Naive thymus-derived CD8-positive, alpha-beta T cell (primary cell): ENCODE measurements at places on chromosomes 7 and 10.
A peak's percentile ranks its signal among the peaks of the same experiment; 100 is the strongest.

- no peak for DNase-seq
Observed at GRCh38 chr10:4602764-4603491, 223.1 kb upstream of the AKR1E2 start.

DNA sequence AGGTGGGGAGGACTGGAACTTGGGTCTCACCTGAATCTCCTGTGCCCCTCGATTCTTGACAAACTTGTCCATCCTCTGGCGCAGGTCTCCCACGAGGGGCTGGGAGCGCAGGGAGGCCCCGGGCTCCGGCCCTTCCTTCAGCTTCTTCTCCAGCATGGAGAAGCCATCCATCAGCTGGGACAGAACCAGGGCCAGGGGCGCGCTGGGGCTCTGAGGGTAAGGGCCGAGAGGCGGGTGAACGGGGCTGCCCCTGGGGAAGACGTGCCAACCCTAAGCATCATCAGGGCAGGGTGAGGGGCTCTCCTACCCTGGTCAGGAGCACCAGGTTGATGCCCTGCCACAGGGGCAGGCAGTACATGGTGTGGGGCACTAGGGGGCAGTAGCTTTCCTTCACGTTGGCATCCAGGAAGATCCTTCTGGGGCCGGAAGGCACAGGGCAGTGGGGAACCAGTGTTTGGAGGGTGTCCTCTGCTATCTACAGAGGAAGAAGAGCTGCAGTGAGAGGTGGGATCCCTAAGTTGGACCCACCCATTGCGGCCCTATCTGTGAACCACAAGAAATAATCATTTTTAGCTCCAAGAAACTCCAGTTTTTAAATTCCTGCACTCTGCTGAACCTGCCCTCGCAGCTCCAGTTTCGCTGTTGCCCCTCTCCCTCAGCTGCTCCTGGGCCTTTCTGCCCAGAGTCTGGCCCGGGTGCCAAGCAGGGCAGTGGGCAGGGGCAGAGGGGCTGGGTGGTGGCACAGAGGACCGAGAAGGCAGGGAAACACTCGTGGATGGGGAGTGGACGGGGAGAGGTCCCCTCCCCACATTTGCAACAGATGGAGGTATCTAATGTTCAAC, 10.8 kb upstream of the PYROXD2 start:
- no peak for DNase-seq

DNA sequence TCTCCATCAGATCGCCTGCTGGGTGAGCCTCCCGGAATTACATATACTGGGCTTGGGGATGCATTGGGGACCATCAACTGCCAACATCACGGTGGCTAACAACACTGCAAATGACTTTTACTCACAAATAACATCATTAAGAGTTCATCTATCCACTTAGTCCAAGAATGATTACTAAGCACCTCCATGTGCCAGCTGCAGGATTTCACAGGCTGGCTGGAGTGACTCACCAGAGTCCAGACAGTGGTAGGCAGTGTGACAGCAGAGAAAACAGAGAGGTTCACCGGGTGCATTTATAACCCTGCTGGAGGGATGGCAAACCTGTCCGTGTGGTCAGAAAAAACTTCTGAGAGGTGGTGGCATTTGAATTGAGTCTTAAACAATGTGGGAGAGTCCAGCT, 3.2 kb upstream of the IGFBP3 start:
- DNase-seq: no peak

DNA sequence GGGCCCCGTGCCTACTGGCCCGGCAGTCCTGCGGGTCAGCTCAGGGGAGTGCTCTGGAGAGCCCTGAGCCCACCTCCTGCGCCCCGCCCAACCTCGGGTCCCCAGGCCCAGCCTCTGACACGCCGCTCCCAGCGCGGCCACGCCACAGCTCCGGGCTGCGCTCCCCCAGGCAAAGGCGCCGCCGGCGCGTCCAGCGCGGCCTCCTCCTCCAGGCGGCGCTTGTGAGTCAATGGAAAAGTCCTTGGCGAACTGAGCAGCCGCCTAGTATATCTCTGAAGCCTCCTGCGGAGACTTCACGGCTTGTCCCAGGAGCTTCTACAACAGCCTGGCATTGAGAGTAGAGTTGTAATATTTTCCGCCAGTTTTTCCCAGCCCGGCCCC, 29.5 kb upstream of the BMS1 start:
- DNase-seq: peak; percentile 46

GRCh38 chr10:133042061-133042460, 45.7 kb upstream of the ADGRA1 start:
- DNase-seq: no peak

DNA sequence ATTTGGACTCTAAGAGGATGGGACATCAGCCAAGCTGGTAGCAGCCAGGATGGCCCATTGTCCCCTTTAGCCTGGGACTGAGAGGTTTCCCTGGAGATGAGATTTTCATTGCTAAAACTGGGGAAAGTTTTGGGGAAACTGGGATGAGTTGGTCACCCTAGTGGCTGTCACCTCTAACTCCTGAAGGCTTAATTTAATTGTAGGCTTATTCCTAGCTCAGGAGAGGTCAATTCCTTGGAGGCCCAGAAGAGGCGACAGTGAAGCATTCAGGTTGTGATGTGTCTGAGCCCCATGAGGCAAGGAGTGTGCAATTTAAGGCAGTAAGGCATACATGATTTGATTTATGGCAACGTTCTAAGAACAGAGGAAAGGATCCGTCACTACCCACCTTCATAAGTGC, 24.9 kb upstream of the JAZF1 start:
- no peak for DNase-seq

GRCh38 chr10:35090162-35090954, at the start of gene CUL2:
Gene CUL2, minus strand, starts transcription at chr10:35090341. Its CDS starts 19,024 bp downstream, at chr10:35071317.
- peak; percentile 83 for DNase-seq

- DNase-seq: no peak
Observed at GRCh38 chr7:87021285-87021684, 38.2 kb downstream of the ELAPOR2 start.

DNA sequence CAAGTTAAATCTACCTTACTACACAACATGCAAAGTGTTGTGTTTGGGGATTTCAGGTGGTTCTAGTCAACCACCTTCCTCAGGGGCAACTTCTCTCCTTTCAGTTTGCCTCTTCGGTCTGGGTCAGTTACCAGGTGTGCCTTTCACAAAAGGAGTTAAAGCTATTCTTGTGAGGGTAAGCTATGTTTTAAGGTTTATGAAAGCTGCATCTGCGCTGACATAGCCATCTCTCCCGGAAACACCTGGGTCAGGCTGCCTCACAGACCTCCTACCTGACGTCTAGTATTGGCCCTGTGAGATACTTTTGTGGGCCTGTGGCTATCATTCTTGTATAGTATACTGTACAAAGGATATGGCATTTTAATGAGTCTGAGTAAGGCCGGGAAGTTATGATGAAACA, 67.7 kb upstream of the ITGA8 start:
- DNase-seq: no peak

DNA sequence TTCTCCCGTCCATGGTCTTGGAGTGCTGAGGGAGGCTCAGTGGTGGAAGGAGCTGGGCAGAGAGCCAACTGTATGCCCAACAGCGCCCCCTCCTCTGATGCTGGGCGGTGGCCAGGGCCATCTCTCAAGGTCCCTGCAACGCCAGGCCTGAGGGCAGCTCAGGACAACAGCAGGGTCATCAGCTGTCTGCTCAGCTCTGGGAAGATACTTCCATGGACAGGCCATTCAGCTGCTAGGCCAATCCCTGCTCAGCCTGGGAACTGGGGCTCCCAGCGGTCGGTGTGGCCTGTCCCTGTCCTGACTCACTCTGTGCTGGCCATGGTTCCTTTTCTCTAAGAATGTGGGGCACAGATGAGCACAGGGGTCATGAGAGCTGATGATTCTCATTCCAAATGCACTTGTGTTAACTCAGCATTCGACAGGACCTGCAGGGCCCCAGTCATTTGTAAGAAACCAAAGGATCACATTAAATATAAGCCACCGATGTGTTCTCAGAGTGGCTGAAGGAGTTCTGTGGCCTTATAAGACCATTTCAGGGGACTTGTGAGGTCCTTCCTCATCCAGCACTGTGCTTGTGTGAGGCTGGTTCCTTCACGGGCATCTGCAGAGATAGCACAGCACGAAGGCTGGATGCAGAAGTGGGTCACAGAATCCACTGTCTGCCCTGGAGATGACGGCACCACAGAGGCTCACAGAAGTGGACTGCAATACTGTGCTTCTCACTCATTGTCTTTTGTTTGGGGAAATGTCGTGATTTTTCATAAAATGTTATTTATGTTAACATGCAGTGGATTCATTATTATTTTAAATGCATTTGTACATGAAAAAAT, 73.0 kb downstream of the ADCY1 start:
- no peak for DNase-seq

GRCh38 chr10:24039897-24040296, 169.0 kb upstream of the KIAA1217 start:
- DNase-seq: no peak

DNA sequence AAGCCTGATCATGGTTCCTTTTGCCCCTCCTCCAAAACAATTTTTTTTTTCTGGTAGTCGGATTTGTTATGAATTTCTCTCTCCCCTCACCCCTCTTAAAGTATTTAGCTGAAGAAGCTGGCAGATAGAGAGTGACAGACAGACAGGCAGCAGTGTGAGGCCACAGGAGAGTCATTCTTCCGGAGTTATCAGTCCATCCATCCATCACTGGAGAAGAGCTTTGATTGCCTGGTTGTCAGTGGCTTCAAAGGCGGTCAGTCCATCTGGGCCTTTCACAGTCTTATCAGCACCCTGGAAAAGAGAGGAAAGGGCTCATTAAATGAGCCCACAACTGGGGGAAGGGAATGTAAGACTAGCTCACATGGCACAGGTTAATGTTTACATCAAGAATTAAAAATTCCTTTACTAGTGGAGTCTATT, 47.4 kb downstream of the MTPN start:
- no peak for DNase-seq

GRCh38 chr10:104250371-104250770, 4.3 kb upstream of the GSTO1 start:
- DNase-seq: no peak

DNA sequence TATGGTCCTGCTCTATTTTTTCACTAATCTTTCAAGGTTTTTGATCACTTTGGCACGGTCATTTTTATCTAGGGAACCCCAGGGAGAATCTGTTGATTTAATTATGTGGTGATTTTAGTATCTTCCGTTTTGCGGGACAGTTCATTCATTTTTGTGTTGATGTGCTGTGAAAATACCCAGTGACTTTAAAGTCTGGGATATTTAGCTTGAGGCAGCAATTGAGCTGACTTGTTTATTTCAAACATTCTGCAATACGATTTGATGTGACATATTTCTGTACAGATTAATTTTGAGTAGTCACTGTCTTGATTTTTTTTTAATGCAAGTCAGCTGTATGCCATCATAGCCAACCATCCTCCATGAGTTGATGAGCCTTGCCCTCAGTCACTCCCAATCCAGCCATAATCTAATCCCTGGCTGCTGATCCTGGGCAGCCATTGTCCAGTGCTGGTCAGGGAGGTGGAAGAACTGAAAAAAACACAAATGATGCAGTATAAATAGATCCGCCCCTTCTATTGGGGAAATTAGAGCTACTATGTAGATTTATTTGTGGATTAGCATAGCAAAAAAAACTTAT, 183.4 kb downstream of the CCSER2 start:
- no peak for DNase-seq

- no peak for DNase-seq
Observed at GRCh38 chr10:8921568-8921967, 867.1 kb downstream of the GATA3 start.

GRCh38 chr10:92208157-92208720, 82.6 kb downstream of the CPEB3 start:
- no peak for DNase-seq

DNA sequence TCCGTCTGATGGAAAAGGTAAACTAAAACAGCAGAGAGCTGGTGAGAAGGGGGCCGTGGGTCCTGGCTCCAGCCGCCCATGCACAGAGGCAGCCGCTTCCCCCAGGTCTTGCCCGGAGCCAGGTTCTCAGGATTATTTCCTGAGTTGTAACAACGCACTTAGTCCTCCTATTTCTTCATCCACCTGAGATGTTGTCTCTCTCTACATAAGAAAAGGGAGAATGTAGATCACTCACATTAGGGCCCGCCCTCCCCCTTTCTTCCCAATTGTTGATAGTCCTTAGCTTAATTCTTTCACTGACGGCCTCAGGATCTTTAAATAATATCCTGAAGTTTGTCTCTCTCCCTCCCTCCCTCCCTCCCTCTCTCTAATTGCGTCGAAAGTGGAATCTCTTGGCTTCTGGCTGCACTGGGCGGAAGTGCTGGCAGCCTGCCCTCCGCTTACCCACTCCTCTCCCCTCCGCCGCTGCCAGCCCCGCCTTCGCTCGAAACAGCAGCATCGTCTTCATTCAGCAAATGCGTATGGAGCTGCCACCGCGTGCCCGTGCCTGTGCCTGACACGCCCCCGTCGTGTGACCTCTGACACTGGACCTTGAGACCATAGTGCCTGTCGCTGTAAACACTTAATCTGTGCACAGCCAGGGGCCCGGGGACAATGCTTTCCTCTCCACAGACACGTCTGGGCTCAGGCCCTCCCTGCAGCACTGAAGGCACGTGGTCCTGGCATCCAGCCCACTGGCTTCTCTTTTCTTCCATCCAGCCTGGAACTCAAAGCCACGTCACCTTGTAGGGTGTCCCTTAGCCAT, 174.5 kb upstream of the PPP2R2D start:
- DNase-seq: no peak

DNA sequence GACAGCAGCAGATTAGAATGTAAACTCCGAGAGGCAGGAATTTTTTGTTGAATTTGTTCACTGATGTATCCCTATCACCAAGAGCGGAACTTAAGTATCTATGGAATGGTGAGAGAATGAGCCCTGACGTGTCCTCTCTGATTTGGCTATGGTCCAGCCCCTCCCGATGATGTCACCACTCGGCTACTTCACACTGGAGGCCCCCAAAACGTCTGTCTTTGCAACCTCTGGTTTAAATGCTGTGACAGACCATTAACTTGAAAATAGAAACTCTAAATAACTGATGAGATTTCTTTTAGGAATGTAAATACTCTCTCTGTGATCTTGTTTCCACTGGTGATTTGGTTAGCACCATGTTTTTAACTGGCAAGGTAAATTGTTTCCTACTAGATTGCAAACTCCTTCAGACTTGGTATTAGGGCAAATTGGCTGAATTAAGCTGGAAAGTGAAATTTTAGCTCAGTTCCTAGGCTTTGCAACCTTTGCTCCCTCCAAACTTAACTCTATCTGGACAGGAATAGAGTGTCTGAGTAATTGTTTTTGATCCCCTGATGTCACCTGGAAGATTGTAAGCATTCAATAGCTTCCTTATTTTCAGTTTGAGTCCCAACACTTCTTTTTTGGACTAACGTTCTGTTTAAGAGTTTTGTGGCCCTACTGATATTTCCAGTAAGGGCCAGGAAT, 19.1 kb downstream of the SLC16A12 start:
- no peak for DNase-seq

- no peak for DNase-seq
Observed at GRCh38 chr7:98418636-98419315, 17.9 kb upstream of the BAIAP2L1 start.

GRCh38 chr7:63071396-63071795, 927.3 kb upstream of the ZNF722 start:
- DNase-seq: no peak

DNA sequence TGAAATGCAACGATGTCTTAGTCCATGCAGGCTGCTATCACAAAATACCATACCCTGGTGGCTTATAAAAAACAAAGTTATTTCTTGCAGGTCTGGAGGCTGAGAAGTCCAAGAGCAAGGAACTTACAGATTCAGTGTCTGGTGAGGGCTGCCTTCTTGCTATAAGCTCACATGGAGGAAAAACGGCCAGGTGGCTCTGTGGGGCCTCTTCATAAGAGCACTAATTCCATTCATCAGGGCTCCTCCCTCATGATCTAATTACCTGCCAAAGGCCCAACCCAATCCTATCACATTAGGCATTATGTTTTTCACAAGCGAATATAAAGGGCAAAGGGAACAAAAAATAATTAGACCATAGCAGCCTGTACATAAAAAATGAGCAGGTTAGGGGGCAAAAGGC, 35.4 kb downstream of the PAPSS2 start:
- no peak for DNase-seq

- DNase-seq: no peak
Observed at GRCh38 chr10:28811639-28812349, 134.5 kb downstream of the BAMBI start.
